ENCODE measurements at places on chromosomes 16 and 17.

DNA sequence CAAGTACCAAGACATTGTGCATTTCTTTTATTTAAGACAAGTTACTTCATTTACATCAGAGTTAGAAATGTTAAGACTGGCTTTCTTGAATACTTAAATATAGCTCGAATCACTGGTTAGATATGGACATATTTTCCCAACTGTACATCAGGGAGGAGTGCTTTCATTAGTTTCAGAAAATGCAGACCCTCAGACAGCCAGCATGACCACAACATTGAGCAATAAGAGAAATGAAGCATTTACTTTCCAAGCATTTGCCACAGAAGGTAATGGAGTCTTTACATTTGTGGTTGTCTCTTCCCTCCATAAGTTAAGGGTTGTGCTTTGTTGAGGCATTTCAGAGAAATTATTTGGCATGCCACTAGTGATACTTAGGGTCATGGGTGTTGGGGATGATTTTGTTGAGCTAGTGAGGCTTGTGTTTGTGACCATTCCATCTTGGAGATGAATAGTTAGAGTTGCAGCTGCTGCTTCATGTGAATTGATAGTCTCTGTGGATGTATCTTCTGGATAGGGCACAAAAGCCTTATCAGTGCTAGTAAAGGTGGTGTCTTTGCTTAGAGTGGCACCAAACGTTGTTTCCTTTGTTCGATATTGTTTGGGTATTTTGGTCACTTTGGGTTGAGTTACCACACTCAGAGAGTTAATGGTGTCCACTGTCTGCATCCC lies 2.1 kb downstream of the OMG start:
- no peak for DNase-seq

DNA sequence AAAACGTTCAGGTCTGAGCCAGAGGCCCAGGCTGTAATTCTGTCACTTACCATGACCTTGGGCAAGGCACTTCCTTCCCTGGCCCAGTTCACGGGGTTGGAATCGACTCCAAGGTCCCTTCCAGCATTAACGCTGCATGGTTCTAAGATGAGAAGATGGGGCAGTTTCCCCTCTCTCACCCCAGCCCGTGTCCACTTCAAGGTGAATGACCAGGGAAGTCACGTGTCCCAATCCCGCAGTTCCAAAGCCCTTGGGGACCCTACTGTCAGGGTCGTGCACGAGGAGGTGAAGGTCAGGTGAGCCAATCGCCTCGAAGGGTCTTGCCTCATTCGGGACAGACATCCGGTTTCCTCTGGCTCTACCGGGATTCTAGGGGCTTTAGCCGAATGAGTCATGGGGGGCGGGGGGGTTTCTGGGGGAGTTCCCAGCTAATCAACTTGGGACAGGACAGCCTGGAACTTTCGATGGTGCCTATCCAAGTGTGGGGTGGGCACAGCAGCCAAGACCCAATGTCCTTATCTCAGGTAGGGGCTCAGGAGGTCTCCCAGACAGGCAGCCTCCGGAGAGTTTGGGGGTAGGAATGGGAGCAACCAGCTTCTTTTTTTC lies 762 bp upstream of the CSF3 start:
- DNase-seq, result no peak

DNA sequence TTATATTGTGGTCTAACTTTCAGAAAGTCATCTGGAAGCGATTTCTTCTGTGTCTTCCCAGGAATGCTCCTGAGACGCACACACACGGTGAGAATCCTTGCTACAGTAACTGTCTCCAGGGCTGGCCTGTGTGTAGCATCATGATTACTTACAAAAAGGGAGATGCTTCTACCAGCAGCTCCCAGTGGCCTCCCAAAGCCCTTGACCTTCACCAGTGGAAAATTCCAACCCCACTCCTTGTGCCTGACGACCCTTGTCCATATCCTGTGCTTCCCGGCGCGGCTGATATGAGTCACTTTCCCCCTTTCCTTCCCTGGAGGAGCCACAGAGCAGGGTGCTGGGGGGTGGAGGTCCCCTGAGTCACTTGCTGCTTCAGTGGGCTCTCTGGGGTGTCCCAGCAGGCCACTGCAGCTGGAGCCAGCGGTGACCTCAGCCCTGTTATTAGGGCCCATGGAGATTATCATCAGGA lies 22.1 kb upstream of the NAT9 start:
- no peak for DNase-seq

GRCh38 chr17:59733697-59734096 lies 26.2 kb downstream of the VMP1 start:
- no peak for DNase-seq

DNA sequence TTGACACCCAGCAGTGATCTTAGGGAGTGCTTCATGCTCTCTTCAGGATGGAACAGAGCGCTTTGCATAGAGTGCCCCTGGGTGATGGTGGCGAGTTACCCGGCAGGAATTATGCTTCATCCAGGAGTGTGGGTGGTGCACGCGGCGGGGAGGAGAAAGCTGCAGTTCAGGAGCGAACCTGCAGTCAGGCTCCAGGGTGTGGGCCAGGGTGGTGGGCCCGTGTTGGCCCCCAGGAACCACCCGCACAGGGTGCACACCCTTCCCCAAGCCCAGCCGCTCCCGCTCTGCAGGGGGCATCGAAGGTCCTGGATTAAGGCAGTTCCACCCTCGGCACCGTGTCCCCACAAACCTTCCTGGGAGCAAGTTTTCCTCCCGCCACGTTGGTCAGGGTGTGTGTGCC lies 3.9 kb downstream of the RAB40C start:
- no peak for DNase-seq

DNA sequence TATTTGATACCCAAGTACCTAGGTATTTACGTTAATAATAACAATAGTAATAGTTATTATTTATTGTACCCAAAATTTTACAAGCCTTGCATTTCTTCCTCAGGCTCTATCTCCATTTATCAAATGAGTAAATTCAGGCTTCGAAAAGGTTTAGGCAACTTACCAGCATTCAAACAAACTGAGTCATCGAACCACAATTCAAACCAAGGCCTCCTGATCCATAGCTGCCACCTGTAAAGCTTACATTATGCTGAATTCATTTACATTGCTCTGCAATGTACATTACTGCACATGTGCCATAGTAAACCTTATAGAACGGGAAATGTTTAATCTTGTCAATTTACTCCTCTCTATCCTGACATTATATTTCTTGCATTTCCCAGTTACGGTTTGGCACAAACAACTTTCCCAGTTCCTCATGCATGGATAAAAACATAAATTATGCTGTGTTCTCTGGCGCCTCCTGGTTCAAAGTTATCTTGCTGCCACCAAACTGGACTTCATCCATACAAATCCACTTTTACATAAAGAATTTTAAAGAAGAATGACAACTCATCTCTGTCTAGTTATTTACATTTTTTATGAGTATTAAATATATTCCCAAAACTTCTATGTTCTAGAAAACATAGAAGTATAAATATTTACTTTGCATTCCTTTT lies 360.6 kb upstream of the SOX9 start:
- DNase-seq, result no peak

DNA sequence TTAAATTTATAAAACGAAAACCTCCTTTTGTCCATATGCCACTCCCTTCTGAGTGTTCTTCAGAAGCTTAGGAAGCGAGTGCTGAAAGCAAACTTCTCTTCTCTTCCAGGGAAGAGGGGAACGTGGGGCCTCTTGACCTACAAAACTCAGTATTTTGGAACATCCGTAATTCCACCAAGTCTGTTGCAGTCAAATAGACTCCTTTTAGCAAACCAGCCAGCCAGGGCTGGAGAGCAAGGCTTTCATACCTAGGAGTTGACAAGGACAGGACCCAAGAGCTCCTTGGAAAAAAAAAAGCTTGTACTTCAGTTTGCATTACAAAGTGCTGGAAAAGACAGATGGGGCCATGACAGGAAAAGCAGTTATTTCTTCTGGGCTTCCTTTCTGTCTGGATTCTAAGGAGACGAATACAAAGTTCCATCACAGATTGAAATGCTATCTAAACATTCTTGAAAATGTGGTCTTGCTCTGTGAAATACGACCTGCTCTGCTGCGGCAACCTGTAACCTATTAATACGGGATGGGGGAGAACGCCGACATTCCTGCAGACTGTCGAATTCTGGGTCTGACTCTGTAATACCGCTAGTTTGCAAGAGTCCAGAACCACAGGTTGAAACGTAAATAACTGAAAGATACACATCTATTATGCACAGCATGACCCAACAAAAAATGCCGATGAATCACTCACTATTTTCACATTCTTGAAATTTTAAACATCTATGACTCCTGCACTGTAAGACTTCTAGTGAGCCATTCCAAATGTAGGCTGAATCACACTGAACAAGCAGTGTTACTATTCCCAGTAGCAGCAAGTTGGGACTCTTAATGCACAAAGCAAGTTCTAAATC lies 20.6 kb downstream of the VPS53 start:
- no peak for DNase-seq

GRCh38 chr17:80102664-80103448 lies 1.5 kb downstream of the GAA start:
- no peak for DNase-seq

DNA sequence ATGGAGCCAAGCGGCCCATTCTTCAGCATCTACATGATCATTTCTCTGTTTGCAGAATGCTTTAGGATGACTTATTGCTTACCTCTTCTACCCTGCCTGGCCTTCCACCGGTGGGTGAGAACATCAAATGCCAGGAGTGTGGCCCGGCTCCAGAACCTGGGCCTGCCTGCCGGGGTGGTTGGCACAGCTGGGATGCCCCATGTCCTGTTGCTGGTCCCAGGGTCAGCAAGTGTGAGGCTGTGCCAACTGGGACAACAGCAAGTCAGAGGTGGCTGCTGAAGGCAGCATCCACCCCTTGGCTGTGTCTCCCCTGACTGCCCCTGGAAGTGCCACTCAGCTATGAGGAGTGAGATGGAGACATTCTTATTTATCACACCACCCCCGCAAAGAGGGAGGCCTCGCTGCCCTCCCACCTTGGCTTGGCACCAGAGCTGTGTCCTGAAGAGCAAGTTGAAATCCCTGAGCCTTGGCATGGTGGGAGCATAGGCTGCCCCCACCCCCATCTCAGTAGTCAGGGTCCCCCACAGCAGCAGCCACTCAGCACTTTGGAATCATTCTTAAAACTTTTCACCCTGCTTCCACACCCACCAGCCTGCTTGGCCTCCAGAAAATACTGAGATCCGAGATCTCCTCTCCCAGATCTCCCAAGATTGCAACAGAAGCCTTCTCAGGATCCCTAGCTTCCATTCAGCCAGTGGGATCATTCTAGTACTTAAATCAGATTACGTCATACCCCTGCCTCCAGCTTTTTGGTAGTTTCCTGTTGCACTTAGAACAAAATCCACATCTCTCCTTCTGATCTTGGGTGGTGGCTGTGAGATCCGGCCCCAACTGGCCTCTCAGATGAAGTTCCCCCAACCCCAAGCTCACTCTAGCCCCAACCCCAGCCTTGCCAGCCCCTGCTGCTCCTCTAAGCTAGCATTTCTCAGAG lies 127.5 kb downstream of the SOCS1 start:
- peak; percentile 11 for DNase-seq
